ENCODE measurements at places on chromosomes 3 and 15.

GRCh38 chr3:106302451-106303221 lies 433.8 kb upstream of the CBLB start:
- DNase-seq, result no peak
- no peak overlapping the region for H3K27ac ChIP-seq
- no peaks in the 10 kb centered on the region for H3K27me3 ChIP-seq
- H3K4me1 ChIP-seq, result peaks cover 7% of the 10 kb centered on the region
- no peaks in the 10 kb centered on the region for H3K36me3 ChIP-seq
- H3K4me3 ChIP-seq, result no peak overlapping the region

DNA sequence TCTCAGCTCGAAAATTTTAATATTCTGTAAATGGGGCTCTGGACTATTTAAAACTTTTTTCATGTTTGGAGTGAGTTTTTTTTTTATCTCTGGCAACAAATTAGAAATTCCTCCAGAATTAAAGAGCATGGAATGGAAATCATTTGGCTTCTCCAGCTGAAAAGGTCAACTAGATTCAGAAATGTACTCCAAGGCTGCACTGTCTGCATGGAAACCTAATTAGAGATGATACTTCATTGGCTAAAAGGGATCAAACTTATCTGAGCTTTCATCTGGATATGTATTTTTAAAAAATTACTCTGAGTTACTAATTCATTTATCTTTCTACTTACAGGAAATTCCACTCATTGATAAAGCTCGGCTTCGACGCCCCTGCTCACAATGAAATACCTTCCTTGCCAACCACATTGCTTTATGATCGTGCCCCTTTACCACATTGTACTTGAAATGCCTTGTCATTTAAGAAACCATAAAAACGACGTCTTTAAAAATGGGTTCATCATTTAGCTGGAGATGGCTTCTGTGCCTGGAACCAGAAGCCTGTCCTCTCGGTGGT lies 285.5 kb upstream of the ICE2 start:
- H3K4me3 ChIP-seq, result no peak overlapping the region
- no peak overlapping the region for H3K27ac ChIP-seq

GRCh38 chr3:127677541-127678314 lies 5.0 kb downstream of the ABTB1 start:
- H3K27ac ChIP-seq, result no peak overlapping the region
- H3K27me3 ChIP-seq, result peaks cover 6% of the 10 kb centered on the region
- H3K36me3 ChIP-seq, result no peaks in the 10 kb centered on the region
- H3K4me3 ChIP-seq, result no peak overlapping the region
- H3K4me1 ChIP-seq, result peaks cover 5% of the 10 kb centered on the region

DNA sequence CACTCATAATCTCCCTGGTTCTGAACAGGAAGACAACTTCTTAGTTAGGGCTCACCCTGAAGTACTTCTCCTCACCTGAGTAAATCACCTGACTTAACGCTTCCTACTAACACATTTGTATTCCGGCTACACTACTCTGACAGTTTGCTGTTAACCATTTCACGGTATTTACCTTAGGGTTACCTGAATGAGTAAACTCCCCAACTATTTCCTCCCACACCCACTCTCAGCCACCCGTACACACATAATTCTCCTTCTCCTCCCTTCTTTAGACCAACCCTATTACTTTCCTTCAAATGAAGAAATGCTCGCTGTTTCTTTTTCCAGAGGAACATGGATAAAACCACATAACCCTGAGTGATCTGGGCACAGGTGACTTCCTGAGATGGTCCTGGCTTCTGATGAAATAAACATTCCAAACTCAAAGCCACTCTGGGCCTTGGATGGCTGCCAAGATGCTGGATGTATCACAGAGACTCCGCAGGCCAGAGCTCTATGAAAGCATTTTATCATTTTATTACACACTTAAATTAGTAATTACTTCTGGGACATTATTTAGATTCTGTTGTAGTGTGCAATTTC lies 183.6 kb upstream of the ATP11B start:
- no peaks in the 10 kb centered on the region for H3K36me3 ChIP-seq
- DNase-seq, result no peak
- no peak overlapping the region for H3K27ac ChIP-seq

DNA sequence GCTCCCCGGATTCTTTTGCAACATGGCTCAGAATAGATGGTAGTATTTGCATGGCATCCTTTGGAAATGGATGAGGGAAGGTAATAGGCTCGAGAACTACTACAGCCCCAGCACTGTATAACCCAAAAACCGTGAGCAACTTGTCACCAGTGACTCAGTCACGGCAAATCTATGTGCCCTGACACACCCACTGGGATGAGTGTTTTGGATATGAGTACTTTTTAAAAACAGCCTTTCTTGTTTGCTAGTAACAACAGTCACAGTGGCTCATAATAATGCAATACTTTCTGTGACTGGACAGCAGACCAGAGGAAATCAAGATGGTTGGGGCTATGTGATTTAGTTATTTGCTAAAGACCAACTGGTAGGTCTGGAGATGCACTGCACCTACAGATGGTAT lies 299.6 kb downstream of the ULK4 start:
- no peaks in the 10 kb centered on the region for H3K27me3 ChIP-seq
- no peaks in the 10 kb centered on the region for H3K4me1 ChIP-seq
- DNase-seq, result no peak
- H3K27ac ChIP-seq, result no peak overlapping the region

DNA sequence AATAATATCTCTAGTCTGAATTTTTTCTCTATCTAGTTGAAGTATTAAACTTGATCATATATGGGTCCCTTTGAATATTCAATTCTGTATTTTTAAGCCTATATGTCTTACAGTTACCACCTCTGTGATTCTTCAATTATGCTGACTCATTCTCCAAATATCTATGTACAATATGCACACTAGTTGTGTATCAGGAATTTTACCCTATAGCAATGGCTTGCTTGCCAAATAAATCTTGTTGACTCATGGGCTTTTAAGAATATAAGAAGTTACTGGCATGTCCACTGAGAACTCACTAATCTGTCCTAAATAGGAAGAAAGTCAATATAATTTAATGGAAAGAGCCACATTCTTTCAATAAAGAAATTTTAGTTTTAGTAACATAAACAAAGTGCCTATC lies 656.3 kb downstream of the RBMS3 start:
- DNase-seq, result no peak
- H3K27ac ChIP-seq, result no peak overlapping the region
- H3K36me3 ChIP-seq, result no peaks in the 10 kb centered on the region
- peaks cover 4% of the 10 kb centered on the region for H3K4me1 ChIP-seq

- H3K27me3 ChIP-seq, result no peaks in the 10 kb centered on the region
- H3K4me3 ChIP-seq, result no peak overlapping the region
- no peak overlapping the region for H3K27ac ChIP-seq
- H3K36me3 ChIP-seq, result no peaks in the 10 kb centered on the region
- DNase-seq, result no peak
- H3K4me1 ChIP-seq, result peaks cover 2% of the 10 kb centered on the region
Measured at GRCh38 chr15:57330619-57331340, 45.5 kb upstream of the CGNL1 start.

DNA sequence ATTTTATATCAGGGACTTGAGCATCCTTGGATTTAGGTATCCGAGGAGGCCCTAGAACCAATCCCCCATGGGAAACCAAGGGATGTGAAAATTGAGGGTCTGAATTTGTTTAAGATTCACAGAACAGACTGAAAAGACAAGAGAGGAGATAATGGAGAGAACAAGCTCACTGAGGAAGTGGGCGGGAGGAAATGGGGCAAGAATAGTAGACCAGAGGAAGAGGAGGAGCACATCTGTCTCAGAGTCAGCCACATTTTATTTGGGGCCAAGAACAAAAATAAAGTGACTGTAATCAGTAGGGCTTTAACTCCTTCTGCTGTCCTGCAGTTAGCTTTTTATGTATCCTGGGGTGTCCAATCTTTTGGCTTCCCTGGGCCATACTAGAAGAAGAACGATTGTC lies 63.8 kb downstream of the BLM start:
- no peak for DNase-seq
- no peak overlapping the region for H3K4me3 ChIP-seq
- H3K27ac ChIP-seq, result no peak overlapping the region
- peaks cover 12% of the 10 kb centered on the region for H3K36me3 ChIP-seq
- H3K4me1 ChIP-seq, result no peaks in the 10 kb centered on the region
- H3K27me3 ChIP-seq, result no peaks in the 10 kb centered on the region

DNA sequence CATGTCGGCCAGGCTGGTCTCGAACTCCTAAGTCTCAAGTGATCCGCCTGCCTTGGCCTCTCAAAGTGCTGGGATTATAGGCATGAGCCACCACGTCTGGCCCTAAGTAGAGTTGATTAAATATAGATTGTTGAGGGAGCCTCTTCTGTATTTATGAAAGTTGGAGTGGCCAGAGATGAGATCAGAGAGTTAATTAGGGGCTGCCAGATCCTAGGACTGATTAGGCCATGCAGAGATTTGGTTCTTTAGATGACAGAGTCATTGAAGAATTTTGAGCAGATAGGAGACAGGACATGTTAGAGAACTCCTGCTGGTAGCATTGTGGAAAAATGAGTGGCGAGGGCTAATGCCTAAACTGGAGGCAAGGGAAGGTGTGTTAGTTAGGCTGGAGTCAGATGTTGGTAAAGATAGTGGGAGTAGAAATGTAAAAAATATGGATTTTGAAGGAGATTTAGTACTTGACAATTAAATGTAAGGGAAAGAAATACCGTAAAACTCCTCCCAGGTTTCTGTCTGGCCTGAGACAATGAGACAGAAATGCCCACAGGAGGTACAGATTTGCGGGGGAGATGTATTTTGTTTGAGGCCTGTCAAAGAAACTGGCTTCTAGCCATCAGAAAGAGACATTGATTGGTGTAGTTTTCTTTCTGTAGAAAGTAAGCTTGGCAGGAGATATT lies 23.4 kb downstream of the SACM1L start:
- H3K36me3 ChIP-seq, result peaks cover 9% of the 10 kb centered on the region
- no peaks in the 10 kb centered on the region for H3K27me3 ChIP-seq
- no peaks in the 10 kb centered on the region for H3K4me1 ChIP-seq
- DNase-seq, result no peak
- no peak overlapping the region for H3K4me3 ChIP-seq

DNA sequence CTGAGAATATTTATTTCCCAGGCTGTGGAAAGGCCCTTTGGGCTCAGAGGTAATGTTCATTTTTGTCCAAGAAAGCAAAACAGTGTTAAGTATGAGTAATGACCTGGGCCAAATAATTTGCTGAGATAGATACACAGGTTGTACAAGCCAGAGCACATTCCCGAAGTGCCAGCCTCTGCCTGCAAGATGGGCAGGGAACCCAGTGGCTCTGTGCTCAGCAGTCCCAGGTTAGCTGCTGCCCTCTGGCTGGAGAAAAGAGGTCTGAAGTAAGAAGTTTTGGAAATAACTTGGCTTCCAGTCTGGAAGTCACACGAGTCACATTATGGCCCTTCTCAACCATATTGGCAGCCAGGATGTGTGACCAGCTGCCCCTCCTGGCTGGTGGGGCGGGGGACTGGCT lies 20.2 kb downstream of the MYZAP start:
- no peak overlapping the region for H3K4me3 ChIP-seq
- H3K36me3 ChIP-seq, result no peaks in the 10 kb centered on the region
- no peak for DNase-seq
- H3K27ac ChIP-seq, result no peak overlapping the region
- no peaks in the 10 kb centered on the region for H3K4me1 ChIP-seq

Data from neuronal stem cell (in vitro differentiated cells).